ENCODE measurements at places on chromosomes 5 and 9. TPM values are rescaled to one million over a fixed set of nuclear protein-coding genes. Genes with fewer than 3 reads are reported as not detected.

- H3K27me3 ChIP-seq = no peaks in the 10 kb centered on the region
- no peak for DNase-seq
- no peaks in the 10 kb centered on the region for H3K4me1 ChIP-seq
- H3K27ac ChIP-seq = no peak overlapping the region
- no peaks in the 10 kb centered on the region for H3K36me3 ChIP-seq
Observed at GRCh38 chr9:97363661-97364299, 48.1 kb upstream of the TDRD7 start.

DNA sequence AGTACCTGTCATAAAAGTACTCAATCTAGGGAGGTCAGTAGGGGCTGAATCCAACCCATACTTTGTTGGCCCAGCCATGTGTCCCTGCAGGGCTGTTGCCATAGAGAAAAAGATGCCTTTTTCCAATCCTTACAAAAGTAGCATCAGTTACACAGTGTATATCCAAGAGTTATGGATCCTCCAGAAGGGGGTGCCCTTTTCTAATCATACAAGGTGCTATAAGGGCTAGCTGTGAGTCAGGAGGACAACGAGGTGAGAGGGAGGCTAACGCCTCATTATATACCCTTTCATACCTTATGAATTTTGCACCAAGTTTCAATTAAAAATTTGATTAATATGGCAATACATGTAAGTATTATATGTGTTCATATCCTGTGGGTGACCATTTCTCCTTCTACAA is 4.8 kb downstream of the KIAA0825 start:
- no peaks in the 10 kb centered on the region for H3K27me3 ChIP-seq
- no peak overlapping the region for H3K27ac ChIP-seq
- no peak overlapping the region for H3K4me3 ChIP-seq
- no peaks in the 10 kb centered on the region for H3K36me3 ChIP-seq
- H3K4me1 ChIP-seq = peaks cover 7% of the 10 kb centered on the region
- DNase-seq = no peak

- no peak overlapping the region for H3K4me3 ChIP-seq
- no peaks in the 10 kb centered on the region for H3K36me3 ChIP-seq
- H3K4me1 ChIP-seq = no peaks in the 10 kb centered on the region
- H3K27ac ChIP-seq = no peak overlapping the region
Observed at GRCh38 chr5:42636425-42636824, 120.2 kb upstream of the CCDC152 start.

DNA sequence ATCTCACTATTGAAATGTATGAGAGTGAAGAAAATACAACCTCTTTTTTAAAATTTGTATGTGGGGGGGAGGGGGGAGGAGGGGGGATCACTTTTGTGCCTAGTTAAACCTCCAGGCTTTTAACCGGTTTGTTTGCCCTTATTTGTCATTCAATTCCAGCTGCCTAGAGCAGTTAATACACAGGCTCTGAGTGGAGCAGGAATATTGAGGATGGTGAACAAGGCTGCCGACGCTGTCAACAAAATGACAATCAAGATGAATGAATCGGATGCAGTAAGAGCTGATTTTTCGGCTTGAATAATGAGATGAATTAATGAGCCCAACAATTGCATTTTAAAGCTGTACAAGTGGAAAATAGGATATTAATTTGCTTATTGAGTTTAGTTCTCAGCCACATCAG is 28.7 kb upstream of the SNX24 start:
- peaks cover 5% of the 10 kb centered on the region for H3K36me3 ChIP-seq
- H3K27ac ChIP-seq = no peak overlapping the region
- DNase-seq = no peak
- no peaks in the 10 kb centered on the region for H3K4me1 ChIP-seq

- H3K4me1 ChIP-seq = no peaks in the 10 kb centered on the region
- H3K4me3 ChIP-seq = no peak overlapping the region
- H3K27me3 ChIP-seq = no peaks in the 10 kb centered on the region
- H3K36me3 ChIP-seq = no peaks in the 10 kb centered on the region
- no peak for DNase-seq
Observed at GRCh38 chr5:52961274-52961681, 27.9 kb upstream of the ITGA2 start.

GRCh38 chr9:32265037-32265436 is 119.4 kb upstream of the ACO1 start:
- no peak overlapping the region for H3K27ac ChIP-seq
- H3K27me3 ChIP-seq = no peaks in the 10 kb centered on the region
- H3K36me3 ChIP-seq = no peaks in the 10 kb centered on the region
- H3K4me1 ChIP-seq = no peaks in the 10 kb centered on the region
- DNase-seq = no peak

The FOXB2 gene
- total RNA-seq = not detected

DNA sequence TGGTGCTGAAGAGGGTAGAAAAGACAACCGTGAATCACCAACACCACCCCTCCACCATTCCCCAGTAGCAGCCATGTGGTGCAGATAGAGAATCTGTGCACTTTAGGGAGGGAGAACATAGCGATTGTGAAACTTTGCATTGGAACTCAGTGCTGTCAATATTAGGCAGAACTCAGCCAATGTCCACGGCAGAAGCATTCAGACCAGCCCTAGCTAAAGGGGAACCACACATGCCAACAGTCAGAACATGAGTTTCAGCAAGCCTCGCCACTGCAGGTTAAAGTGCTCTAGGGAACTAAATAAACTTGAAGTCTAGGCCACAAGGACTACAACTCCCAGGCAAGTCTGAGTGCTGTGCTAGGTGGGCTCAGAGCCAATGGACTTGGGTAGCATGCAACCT is 38.5 kb upstream of the DEPDC1B start:
- H3K27me3 ChIP-seq = no peaks in the 10 kb centered on the region
- H3K36me3 ChIP-seq = no peaks in the 10 kb centered on the region
- no peak overlapping the region for H3K27ac ChIP-seq
- DNase-seq = no peak

GRCh38 chr5:159331093-159331973 is 1.0 kb upstream of the IL12B start:
- H3K4me1 ChIP-seq = peaks cover 7% of the 10 kb centered on the region
- H3K27me3 ChIP-seq = no peaks in the 10 kb centered on the region
- no peak overlapping the region for H3K27ac ChIP-seq
- peak overlapping the region; percentile 74 for H3K4me3 ChIP-seq
- DNase-seq = peak; percentile 85
- H3K36me3 ChIP-seq = no peaks in the 10 kb centered on the region

The CTXN3 gene
- total RNA-seq = not detected

The TMEM232 gene
- 1.4 TPM for total RNA-seq

- peak overlapping the region; percentile 78 for H3K27ac ChIP-seq
- H3K4me3 ChIP-seq = no peak overlapping the region
- no peaks in the 10 kb centered on the region for H3K36me3 ChIP-seq
- DNase-seq = peak; percentile 31
Observed at GRCh38 chr9:73118286-73118685, 33.4 kb upstream of the ANXA1 start.

GRCh38 chr5:107594253-107595045 is 76.3 kb downstream of the EFNA5 start:
- H3K27ac ChIP-seq = no peak overlapping the region
- no peaks in the 10 kb centered on the region for H3K27me3 ChIP-seq
- no peak overlapping the region for H3K4me3 ChIP-seq

The GABBR2 gene
- 0.88 TPM for total RNA-seq

DNA sequence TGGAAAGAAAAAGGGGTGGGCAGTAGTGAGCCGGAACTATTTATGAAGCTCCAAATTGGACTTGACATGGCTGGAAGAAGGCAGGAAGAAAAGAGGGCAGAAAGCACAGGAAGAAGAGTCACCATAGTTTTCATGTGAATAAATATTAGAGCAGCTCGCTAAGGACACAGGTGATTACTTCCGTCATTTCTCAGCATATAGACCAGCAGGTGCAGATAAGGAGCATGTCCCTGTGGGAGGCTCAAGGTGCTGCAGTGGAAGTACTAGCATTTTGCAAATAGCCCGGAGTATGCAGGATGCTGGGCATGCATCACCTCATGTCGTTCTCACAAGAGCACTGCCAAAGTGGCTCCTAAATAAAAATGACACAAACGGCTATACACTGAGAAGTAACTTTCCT is 71.3 kb upstream of the HTR4 start:
- H3K4me3 ChIP-seq = no peak overlapping the region
- no peak overlapping the region for H3K27ac ChIP-seq
- H3K4me1 ChIP-seq = peaks cover 11% of the 10 kb centered on the region
- H3K36me3 ChIP-seq = no peaks in the 10 kb centered on the region
- peaks cover 31% of the 10 kb centered on the region for H3K27me3 ChIP-seq

DNA sequence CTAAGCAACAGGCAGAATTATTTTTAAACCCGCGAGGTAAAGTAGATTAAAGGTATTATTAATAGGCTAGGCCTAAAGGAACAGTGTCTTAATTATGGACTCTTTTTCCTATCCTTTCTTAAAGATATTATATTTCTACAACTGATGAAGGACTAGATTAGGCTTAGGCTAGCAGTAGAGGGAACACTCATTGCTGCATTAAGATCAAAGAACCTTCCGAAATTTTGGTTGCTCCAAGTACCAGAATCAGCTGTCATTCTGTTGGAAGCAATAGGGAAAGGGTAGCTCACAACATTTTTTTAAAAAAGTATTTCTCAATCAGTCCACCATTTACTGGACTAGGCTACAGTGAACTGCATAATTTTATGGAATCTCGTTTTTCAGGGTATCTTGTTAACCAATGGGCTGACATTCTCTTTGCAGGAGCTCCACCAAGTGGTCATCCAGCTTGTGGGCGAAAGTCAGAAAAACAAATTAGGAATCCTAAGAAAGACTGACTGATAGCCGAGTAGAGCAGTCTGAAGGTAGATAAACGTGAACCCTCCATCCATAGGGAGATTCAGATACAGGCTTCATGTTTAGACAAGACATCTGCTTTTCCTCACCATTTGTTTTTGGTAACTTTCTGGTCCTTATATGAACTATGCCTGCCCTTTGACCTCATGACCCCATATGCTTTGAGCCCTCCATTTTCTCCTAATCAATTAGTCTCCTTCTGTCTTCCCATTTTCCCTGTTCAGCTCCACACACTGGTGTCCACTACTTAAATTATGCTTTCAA is 103.6 kb upstream of the CHD1 start:
- H3K27ac ChIP-seq = peak overlapping the region; percentile 75
- H3K36me3 ChIP-seq = no peaks in the 10 kb centered on the region
- no peaks in the 10 kb centered on the region for H3K27me3 ChIP-seq
- peak overlapping the region; percentile 75 for H3K4me3 ChIP-seq

DNA sequence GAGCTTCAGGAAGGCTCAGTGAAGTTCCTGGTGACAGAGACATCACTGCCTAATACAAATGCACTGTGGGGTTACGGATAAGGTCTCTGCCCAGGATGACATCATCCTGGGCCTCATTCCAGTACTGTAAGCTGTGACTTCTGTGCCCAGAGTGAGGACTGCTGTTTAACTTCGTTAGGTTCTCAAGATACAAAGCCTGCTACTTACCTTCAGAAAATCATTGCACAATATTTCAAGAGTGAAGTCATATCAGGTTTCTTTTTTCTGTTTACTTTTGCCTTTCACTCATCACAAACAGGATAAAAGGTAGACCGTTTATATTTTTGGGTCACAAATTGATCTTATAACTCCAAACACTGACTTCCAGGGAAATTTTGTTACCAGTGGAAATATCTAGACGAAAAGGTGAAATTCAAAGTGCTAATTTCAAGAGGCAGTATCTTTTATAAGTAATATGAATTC is 241.2 kb downstream of the PIK3R1 start:
- no peak for DNase-seq
- H3K27me3 ChIP-seq = no peaks in the 10 kb centered on the region
- no peak overlapping the region for H3K27ac ChIP-seq

- DNase-seq = no peak
- H3K4me1 ChIP-seq = peaks cover 8% of the 10 kb centered on the region
- H3K4me3 ChIP-seq = no peak overlapping the region
- H3K36me3 ChIP-seq = no peaks in the 10 kb centered on the region
- no peaks in the 10 kb centered on the region for H3K27me3 ChIP-seq
Observed at GRCh38 chr5:108101130-108101529, 280.8 kb downstream of the FBXL17 start.

DNA sequence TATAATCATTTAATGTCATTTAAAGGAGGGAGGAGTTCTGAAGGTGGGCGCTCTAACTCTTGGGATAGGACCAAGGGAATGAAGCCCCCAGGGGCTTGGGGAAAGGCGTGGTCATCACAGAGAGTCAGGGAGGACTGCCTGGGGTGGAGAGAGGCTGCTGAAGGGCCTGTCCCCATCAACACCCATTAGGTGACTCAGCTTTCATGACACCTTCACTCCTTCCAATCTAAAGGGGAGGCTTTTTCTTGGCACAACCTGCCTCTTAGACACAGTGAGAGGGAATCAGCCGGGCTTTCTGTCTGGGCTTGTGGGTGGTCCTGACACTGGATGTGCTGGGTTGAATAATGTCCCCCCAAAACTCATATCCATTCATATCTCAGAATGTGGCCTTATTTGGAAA is 31.4 kb upstream of the ANKRD33B start:
- no peak overlapping the region for H3K27ac ChIP-seq
- no peak overlapping the region for H3K4me3 ChIP-seq
- DNase-seq = no peak
- H3K27me3 ChIP-seq = no peaks in the 10 kb centered on the region
- peaks cover 9% of the 10 kb centered on the region for H3K4me1 ChIP-seq
- H3K36me3 ChIP-seq = no peaks in the 10 kb centered on the region

GRCh38 chr5:172450861-172451695 is 3.2 kb downstream of the SH3PXD2B start:
- peak; percentile 76 for DNase-seq
- H3K4me1 ChIP-seq = peaks cover 45% of the 10 kb centered on the region
- peak overlapping the region; percentile 95 for H3K27ac ChIP-seq
- H3K4me3 ChIP-seq = no peak overlapping the region

DNA sequence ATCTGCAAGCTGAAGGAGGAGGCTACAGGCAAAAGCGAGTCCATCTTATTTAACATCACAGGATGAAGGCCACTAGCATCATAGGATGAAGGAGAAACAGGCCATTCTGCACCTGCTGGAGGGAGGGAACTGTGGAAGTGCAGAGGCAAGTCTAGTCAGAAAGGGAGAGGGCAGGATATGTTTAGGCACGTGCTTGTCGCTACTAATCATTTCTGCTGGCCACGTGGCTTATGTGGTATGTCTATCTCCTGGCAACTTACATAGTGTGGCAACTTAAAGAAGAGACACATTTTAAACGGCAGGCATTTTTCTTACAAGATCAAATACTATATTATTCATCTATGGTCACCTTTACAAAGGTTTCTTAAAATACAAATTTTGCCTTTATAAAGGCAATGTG is 74.0 kb downstream of the GNAQ start:
- DNase-seq = no peak
- H3K36me3 ChIP-seq = no peaks in the 10 kb centered on the region
- no peak overlapping the region for H3K4me3 ChIP-seq
- H3K27ac ChIP-seq = no peak overlapping the region
- peaks cover 52% of the 10 kb centered on the region for H3K4me1 ChIP-seq

The HSD17B4 gene
- total RNA-seq = 134 TPM

- H3K4me3 ChIP-seq = no peak overlapping the region
- peaks cover 8% of the 10 kb centered on the region for H3K4me1 ChIP-seq
- no peak for DNase-seq
- peaks cover 2% of the 10 kb centered on the region for H3K27me3 ChIP-seq
- H3K27ac ChIP-seq = no peak overlapping the region
Observed at GRCh38 chr9:88344013-88344412, 44.2 kb upstream of the SPIN1 start.

The FBP1 gene
- not detected for total RNA-seq
